ENCODE measurements at places on chromosomes 3 and 15.

DNA sequence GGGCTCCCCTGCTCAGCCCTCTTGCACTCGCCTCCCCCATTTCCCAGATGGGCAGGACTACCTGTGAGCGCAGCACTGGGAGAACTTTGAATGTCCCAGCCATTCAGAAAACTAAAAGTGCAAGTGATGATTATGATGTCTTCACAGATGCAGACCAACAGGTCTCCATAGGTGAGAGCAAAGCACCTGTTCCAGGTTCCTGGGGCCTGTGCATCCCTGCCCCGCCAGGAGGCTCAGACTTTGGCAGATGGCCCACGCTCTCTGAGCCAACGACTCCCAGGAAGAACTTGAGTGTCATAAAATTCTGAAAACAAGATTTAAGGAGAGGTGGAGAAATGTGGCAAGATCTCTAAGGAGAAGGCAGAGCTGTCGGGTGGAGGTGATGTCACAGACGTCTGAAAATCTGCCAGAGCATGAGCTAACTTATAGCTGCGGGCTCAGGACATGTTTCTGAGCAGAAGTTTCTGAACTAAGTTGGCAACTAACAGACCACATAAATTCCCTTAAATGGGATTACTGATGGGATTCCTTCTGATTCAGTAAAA is 110.8 kb upstream of the IGF1R start:
- DNase-seq = no peak

DNA sequence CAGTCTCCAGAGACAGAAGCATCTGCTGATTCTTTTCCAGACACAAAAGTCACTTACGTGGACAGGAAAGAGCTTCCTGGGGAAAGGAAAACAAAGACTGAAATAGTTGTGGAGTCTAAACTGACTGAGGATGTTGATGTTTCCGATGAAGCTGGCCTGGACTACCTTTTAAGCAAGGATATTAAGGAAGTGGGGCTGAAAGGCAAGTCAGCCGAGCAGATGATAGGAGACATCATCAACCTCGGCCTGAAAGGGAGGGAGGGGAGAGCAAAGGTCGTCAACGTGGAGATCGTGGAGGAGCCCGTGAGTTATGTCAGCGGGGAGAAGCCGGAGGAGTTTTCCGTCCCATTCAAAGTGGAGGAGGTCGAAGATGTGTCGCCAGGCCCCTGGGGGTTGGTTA is 25.4 kb downstream of the SYNM start:
- no peak for DNase-seq

DNA sequence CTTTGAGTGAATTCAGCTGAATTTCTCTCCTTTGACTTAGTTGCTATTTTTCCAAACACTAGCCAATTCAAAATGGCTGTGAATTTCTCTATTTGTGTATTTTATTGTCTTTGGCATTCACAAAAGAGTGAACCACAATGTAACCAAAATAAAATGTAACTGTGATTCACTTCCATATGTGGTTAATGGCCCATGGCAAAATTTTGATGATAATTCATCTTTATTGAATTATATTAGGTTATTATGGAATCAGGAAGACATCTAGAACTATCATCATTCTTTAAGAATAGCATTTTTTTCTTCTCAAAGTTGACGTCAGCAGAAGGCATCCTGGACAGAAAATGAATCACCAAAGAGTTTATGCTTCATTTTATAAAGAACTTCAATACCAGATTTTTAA is 705.3 kb upstream of the NAALADL2 start:
- no peak for DNase-seq

- DNase-seq = no peak
These were observed 17.5 kb downstream of the AKAP13 start for GRCh38 chr15:85397926-85398325.

DNA sequence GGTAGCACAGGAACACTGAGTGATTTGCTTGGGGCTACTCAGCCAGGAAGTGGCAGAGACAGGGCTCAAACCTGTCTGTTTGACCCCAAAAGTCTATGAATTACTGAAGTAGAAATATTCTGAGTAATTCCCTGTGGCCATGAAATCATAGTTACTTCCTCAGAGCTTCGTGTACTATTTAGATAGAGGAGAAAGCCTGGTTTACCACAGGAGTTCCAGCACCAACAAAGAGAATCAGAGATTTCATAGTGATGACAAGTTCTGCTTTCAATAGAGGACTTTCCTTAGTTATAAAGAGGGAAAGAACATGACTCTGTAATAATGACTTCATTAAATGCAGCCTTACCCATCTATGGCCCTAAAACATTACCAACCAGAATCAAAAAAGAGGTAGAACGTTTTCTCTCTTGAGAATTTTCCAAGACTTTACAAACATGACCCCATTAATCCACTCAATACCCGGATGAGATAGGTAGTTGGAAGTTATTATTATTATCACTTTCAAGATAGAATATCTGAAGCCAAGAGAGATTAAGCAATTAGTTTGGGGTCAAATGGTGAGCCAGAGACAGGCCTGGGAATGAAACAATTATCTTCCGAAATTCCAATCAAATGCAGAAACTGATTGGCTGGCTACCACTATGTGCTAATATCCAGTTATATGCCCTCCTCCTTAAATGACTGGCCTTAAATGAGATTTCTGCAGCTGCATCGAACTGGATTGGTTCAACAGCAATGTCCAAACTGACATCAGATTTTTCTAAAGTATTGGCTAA is 13.6 kb upstream of the WNT5A start:
- DNase-seq = no peak

- DNase-seq = no peak
These were observed 24.0 kb downstream of the CFAP100 start for GRCh38 chr3:126418661-126419131.

GRCh38 chr3:183434992-183435391 is 6.6 kb upstream of the MCF2L2 start:
- no peak for DNase-seq

DNA sequence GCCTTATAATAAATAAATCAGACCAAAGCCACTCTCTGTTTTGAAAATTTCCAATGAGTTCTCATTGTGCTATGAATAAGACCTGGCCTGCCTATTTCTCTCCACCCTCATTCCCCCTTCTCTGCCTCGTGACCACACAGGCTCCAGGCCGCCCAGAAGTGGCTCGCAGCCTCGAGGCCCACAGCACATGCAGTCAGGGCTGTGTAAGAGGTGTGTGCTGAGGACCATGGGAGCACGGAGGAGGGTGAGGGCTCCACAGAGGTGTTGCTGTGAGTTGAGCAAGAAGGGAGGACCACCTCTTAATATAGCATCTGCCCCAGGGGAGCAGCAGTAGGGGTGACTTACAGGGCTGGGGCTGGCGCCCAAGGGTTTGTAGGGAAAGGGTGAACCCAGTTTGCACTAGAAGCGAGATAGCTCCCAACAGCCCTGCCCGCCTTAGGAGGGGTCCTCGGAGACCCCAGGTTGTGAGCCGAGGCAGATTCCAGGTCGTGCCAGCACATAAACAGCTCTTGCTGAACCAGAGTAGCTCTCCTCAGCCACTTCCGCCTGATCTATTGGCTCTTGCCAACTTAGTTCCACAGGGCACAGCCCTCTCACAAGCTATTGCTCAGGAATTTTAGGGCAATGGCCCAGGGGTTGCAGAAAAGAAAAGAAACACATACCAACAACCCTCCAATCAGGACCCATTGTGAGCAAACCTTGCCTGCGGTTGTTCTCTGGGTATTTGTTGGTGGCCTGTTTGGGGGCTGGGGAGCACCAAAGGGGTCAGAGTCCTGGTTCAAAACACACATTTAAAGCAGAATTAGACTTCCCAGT is 117.7 kb downstream of the MYLK start:
- no peak for DNase-seq

- DNase-seq = no peak
These were observed 373.8 kb upstream of the PROK2 start for GRCh38 chr3:72158639-72159326.

- DNase-seq = no peak
These were observed 18.4 kb upstream of the ZBTB47 start for GRCh38 chr3:42635111-42635510.

Measured in activated B cell treated with CpG ODN at 0.5 μM for 24 hours (primary cell).